ENCODE measurements at places on chromosomes 5 and 9.

GRCh38 chr9:100580257-100580656, 2.4 kb downstream of the CAVIN4 start:
- no peak for DNase-seq

DNA sequence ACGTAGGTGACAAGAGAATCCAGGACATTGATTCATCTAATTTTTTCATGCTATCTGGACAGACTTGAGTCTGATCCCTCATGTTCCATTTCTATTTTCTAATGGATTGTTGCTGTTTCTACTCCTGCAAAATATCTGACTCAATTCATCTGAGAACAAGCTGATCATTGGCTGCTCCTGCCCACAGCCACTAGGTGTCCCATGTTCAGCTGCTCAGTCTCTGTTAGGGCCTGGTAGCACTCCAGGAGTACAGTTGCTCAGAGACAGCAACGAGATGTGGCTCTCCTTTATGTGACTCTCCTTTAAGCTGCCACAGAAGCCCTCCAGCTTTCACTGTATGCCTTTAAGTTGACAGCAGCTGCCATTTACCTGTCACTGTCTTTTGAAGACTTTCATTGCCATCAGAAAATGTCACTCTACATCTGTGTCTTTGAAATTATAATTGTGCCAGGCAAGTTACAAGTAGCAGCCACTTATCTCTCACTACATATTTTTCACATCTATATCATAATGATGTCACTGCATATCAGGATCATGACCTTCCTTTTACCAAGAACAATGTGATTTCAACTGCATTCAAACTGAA, 1944.2 kb upstream of the NUDT12 start:
- DNase-seq, result no peak

- no peak for DNase-seq
These were observed 67.0 kb downstream of the NDFIP1 start for GRCh38 chr5:142175461-142176142.

GRCh38 chr5:11040345-11040744, 279.3 kb upstream of the DAP start:
- DNase-seq, result no peak

GRCh38 chr5:125489146-125489545, 742.7 kb upstream of the ZNF608 start:
- no peak for DNase-seq

DNA sequence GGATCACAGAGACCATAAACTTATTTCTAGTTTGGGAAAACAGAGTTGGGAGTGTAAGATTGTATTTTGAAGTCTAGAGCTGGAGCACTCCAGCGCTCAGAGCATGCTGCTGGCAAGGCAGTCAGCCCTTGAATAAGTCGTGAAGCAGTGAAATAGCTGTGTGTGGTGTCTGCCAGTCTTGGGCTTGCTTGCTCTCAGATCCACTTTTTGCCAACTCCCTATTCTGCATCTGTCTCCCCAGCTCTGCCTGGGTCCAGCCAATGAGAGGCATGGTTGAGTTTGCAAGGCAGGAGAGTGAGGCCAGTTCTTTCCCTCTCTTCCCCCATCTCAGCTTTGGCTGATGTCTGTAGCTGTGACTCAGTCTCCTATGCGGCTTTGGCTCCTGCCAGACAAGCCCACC, 23.3 kb upstream of the RASGRF2 start:
- no peak for DNase-seq

GRCh38 chr5:140725799-140726471, 25.7 kb downstream of the ZMAT2 start:
- peak; percentile 48 for DNase-seq

- DNase-seq, result no peak
These were observed 37.2 kb downstream of the GPR107 start for GRCh38 chr9:130090915-130091314.

DNA sequence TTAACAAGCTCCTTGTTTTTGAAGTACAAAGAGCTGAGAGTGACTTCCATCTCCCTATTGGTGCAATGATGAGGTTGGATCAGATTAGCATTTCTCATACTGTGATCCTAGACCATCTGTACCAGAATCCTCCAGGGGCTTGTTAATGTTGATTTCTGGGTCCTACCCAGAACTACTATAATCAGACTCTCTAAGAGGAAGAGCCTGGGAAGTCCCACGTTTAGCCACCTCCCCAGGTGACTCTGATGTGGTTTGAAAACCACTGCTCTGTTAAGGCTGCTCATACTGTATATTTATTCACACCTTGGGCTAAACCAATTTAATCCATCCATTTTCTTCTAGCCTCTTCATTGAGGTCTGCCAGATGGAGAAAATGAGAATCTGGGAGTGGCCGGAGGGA, 49.6 kb upstream of the SMIM32 start:
- no peak for DNase-seq

DNA sequence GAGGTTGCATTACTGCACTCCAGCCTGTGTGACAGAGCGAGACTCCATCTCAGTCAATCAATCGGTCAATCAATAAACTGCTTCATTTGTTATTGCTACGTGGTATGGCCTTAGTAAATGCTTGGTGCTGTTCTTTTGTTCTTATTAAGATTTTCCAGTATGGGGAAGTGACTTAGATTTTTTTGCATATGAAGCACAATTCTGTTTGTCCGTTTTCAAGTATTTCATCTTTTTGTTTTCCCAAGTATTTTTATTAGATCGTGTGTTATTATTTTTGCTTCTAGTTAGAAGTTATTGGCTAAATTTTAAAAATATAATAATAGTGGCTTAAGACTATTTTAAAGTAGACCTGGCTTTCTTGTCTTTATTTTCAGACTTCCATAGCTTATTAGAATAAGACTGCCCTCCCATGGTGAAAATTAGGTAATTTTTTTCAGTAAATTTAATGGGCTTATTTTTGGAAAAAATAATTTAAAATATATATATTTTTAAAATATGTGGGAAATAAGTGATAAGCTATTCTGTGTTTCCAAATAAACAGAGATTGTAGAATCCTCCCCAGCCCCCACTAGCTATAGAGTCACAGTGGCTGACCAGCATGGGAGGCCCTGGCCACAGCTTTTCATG, 14.7 kb upstream of the OMD start:
- no peak for DNase-seq

- no peak for DNase-seq
These were observed 44.0 kb downstream of the DUSP1 start for GRCh38 chr5:172726966-172727365.

- DNase-seq, result no peak
These were observed 20.6 kb upstream of the GPR150 start for GRCh38 chr5:95599252-95599651.

DNA sequence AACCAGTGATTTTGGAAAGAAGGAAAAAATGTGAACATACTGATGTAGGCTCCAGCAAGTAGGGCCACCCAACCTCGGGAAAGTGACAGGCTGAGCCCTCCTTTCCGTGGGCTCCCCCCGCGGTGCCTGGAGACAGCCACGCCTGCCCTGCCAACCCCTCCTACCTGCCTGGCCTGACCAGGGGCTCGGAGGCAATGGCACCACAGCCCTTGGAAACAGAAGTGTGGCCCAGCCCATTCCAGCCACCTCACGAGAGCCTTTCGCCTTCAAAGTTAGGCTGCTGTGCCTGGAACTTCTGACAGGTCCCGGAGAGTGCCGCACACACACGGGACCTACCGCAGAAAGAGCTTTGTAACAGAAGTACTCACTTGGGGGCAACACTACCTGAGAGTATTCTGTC, 49.5 kb upstream of the LRRC14B start:
- DNase-seq, result no peak

DNA sequence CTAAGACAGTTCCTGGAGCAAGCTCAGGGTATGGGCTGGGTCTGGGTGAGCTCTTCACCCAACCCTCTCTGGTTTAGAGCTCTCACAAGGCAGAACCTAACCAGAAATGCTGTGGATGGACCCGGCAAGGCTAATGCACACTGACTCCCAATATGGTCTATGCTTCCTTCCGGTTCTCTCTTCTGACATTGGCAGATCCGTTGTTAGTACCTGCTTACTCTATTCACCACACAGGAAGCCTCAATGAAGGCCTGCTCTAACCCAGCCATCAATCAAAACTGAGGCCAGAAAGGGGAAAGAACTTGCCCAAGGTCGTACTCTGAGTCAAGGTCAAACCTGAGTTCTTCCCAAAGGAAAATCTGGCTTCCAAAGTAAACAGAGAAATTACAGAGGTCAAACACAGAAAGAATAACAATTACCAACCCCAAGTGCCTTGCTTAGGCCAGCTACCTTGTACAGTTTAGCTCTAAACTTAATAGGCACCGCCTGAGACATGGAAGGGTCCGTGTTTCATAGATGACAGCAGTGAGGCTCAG, 46.0 kb upstream of the AKNA start:
- DNase-seq, result no peak

GRCh38 chr5:156376751-156377150, 49.8 kb downstream of the SGCD start:
- no peak for DNase-seq

DNA sequence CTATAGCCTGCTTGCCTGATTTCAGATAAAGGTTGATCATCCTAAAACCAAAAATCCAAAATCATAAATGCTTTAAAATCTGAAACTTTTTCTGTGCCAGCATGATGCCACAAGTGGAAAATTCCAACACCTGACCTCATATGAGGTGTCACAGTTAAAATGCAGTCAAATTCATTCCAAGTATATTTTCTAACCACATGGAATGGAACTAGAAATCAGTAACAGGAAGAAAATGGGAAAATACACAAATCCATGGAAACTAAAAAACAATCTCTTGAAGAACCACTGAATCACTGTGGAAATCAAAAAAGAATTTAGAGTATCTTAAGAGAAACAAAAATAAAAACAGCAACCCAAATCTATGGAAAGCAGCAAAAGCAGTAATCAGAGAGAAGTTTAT, 297.5 kb upstream of the COX7C start:
- DNase-seq, result no peak

DNA sequence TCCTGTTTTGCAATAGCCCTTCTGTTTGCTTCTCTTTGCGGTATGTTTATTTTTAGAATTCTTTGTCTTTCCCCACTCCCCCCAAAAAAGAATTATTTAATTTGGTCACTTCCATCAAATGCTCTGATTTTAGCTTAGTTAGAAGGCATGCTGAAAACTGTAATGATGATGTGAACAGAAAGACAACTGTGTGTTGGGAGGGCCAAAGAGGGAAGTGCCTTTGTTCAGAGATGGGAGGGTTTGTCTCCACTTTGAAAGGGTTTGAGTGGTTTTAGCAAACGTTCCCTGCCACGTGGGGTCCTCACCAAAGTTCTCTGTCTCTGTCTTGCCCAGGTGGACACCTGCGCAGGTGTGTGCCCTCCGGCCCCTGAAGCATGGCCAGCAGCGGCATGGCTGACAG, 41.9 kb downstream of the SYK start:
- no peak for DNase-seq

DNA sequence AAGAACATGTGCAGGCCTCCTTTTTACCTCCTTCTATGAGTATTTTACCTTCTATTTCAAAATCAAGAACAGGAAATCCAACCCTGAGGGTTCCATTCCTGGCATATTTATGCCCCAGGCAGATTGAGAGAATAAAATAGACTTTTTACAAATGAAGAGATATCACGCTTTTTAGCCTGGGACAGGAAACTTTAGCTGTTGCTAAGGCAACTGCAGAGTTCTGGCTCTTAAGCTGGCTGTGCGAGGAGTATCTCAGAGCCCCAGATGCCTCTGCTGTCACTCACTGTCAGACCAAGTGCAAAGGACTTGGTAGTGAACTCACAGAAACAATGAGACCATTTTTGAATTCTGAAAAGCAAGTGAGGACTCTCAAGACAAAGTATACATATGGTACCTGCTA, 69.5 kb upstream of the HSPB3 start:
- no peak for DNase-seq

DNA sequence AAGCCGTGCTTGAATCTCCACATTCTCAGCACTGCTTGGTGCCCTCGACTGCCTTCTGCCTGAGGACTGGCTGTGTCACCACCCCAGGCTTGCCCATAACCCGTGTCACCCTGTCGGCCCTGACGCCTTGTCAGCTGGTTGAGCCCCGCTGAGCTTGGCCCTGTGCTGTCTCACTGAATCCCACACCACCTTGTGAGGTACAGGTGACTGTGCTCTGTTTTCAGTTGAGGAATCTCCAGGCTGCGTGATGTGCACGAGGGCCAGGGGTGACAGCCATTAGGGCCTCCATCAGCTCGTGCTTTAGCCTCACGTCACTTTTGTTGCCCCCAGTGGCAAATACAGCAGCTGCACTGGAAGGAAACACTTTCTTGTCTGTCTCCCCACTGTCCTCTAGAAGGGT, 90.7 kb downstream of the CACNA1B start:
- DNase-seq, result no peak

DNA sequence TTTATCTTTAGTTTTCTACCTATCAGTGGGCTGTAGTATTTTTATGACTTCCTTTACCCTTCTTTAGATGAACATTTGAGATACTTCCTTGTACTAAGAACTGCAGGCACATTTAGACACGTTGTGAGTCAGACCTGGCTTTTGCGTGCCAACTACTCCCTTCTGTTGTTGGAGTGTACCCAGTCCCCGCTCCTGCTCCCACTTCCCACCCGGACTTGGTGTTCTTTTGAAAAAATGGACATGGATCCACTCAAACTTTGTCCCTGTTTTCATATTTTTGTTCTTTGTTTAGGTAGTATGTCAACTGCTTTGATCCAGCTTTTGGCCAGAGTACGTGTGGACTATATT, 60.7 kb downstream of the PARP8 start:
- DNase-seq, result peak; percentile 56

- DNase-seq, result no peak
These were observed 42.4 kb upstream of the MACIR start for GRCh38 chr5:103216137-103216536.

GRCh38 chr9:74942801-74943200, 9.9 kb downstream of the C9orf40 start:
- peak; percentile 44 for DNase-seq

DNA sequence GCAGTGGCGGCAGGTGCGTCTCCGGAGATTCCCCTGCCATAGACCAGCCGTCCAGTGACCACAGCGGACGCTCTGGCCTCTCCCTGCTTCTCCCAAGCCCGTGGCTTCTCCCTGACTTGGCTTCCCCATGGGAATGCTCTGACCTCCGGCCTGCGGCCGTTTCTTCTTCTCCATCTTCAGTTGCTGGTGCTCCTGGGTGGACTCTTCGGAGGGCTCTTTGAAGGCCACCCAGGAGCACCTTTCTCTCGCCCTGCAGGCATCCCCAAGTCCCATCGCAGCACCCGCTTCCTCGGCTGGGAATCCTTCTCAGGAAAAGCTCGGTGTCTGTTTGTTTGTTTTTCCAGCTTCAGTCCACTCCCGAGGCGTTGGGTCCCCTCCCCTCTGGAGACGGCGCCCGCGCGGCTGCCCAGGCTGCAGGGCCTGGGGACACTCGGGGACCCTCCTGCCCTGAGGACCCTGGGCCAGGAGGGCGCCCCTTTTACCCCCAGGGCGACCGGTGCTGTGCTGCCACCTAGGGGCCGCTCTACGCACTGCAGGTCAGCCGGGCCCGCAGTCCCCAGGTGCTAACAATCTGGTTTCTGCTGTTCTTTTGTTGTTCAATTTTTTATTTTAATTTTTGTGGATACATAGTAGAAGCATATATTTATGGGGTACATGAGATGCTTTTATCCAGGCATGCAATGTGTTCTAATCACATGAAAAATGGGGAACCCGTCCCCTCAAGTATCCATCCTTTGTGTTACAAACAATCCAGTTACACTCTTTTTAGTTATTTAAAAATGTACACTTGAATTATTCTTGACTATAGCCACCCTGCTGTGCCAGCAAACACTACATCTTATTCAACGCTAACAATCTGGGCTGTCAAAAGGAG, 197.9 kb upstream of the ADAMTS16 start:
- no peak for DNase-seq
